ENCODE measurements at places on chromosomes 2 and 18.

- peak; percentile 38 for DNase-seq
Measured at GRCh38 chr2:231482806-231483391, 18.6 kb upstream of the NCL start.

DNA sequence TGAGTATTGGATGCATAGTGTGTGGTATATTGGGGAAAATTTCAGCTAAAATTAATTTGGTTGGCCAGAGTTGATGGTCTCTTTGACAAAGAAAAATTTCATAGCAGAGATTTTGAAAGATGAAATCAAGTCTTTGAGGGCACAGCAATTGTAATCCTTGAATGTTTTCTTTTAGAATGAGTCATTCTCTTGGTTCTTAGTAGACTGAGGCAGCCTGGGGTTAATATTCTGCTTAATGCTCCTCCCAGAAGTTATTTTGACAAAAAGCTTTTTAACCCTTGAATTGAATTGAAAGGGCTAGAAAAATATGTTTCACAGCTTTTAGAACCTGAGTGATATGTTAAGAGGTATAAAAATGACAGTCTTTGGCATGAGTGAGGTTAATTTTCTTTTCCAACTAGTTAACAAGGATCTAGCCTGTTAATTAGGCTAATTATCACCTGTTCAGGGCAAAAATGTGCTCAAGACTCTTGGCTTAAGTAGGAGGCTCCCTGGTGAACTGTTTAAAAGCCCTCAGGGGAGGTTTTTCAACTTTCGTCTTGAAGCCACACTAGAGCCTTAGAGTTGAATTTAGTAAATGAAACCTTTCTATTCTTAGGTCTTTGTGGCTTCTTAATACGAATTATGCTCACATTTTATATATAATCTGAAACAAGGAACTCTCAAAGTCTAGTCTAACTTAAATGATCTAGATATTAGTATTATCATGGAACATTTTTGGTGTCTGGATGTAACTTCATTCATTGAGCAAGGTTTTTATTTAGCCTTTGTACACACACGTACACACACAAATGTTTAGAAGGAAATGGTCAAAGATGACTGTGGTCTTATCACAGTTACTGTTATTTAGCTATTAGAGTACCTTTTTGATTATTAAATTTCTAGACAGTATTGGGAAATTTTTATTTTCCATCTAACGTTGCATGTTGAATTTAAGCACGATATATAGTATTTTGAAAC, 272.5 kb downstream of the ZNF407 start:
- no peak for DNase-seq

DNA sequence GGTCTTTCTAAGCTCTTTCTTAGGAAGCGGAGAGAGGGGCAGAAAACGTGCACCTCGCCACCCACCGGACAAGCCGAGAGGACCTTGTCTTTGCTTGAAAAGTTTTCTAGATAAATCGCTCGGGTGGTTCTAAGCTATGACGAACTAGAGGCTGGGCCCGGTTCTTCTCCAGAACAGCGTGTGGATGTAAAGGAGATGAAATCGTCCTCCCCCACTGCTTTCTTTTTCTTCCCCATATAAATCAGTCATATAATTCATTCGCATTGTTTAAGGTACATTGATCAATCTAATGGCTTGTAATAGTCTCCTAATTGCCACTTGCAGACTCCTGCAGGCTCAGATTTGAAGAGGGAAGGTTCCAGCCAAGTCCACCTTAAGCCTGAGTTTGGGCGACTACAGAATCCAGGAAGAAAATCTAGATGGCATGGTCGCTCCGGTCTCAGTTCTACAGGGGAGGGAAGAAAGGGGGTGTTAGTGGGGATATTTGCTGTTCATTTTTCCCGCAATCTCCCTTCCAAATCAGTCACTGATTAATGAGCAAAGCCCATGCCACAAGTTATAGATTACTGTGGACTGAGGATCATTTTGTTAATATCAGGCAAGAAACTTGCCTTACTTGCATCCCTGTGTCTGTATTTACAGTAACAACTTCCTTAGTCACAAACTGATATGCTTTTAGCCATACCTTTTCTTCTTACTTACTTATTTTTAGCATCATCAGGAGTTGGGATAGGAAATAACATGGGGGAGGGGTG, 5.6 kb upstream of the SP9 start:
- DNase-seq = no peak

GRCh38 chr2:1937066-1937465, 192.8 kb upstream of the PXDN start:
- no peak for DNase-seq

DNA sequence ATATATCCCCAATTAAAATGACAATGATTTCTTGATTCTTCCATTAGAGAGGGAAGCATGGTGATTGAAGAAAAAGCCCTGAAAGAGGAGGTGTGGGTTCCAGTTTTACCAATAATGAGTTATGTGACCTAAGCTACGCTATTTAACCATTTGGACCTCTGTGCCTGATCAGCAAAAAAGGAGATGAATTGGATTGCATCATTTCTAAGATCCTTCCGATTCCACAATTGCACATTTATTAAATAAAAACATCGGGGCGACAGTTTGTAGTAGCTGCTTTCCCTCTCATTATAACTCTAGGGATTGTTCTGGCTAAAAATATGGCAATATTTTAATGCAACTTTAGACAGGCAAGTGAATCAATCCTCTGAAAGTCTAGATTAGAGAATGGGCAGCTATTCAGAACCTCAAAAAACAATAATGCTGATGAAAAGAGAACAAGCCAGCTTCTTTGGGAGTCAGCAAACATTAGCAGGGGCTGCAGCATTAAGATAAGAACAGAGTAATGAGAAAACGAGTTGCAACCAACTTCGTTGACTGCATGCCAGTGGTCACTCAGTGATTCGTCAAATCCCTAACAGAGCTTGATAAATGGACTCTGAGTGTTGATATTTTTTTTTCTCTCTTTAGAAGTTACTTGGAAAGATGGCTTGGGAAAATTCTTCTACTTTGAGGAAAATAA, 301.2 kb downstream of the AGPS start:
- no peak for DNase-seq

DNA sequence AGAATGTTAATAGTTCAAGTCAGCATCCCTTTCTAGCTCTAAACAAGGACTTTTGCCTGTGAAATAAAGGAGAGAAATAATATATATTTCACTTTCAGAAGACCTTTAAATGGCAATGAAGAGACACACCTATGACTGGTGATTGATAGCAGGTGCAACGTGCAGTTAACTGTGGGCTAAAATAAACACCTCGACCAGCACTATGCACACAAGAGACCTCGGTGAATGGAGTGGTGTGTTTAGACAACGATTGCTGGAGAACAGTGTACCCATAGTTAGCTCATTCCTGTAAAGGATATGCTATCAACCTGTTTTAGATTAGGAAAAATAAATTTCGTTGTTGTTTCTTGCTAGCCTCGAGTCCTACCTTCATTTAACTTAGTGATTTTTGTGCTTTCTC, 143.4 kb downstream of the NR4A2 start:
- no peak for DNase-seq

- DNase-seq = no peak
Measured at GRCh38 chr2:129812071-129812470, 167.4 kb upstream of the RAB6C start.

DNA sequence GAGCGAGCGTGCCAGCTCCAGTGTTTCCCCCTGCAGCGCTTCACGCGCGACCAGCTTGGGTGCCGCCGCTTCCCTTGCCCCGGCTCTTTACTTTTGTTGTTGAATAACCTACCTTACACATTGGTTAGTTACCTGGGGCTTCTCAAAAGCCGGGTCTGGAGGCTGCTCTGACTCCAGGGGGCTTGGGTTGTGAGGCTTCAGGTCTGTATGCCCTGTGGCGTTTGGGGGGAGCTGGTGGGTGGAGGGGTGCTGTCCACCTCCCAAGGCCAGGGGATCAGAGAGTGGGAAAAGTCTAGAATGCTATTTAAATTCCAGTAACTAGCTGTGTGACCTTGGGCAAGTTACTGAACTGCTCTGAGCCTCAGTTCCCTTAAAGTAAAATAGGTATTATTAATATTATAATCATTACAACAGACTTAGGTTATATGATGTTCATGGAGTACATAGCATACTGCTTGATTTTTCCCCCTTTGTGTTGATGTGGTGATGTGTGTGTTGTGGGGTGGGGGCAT, 770 bp downstream of the LYPD6B start:
- DNase-seq = no peak

DNA sequence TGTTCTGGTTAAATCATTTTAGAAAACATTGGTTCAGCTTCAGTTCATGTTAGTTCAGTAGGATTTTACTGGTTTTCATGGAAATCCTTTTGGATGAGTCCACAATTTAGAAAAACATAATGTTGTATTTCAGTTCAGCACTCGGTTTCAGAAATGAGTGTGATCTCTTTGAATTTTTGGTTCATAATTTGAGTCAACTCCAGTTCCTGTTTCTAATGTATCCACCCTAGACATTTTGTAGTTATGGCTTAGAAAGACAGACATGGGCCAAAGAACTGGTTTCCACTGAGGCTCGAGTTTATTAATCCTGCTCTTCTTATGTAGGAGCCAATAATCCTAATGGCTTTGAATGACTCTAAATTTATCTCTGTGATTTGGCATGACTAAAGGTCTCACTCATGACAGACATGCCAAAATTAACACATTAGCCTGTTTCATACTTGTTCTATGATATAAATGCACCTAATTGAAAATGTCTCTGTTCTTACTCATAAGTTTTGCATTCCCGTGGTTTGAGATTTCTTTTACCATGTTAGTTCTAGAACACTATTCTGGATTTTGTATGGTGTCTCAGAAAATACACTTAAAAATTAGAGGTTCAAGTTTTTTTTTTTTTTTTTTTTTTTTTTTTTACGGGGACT, 82.3 kb upstream of the SPRED2 start:
- DNase-seq = no peak

- no peak for DNase-seq
Measured at GRCh38 chr18:75132098-75132870, 76.7 kb downstream of the PTGR3 start.

- no peak for DNase-seq
Measured at GRCh38 chr18:23383494-23383893, 69.6 kb upstream of the RIOK3 start.

GRCh38 chr2:181924336-181924735, 32.8 kb downstream of the ITPRID2 start:
- no peak for DNase-seq

- no peak for DNase-seq
Measured at GRCh38 chr2:237670641-237671040, 43.3 kb downstream of the LRRFIP1 start.

GRCh38 chr2:191280290-191280689, 35.1 kb downstream of the MYO1B start:
- no peak for DNase-seq

- peak; percentile 1 for DNase-seq
Measured at GRCh38 chr18:65938592-65939372, 188.0 kb downstream of the CDH7 start.

DNA sequence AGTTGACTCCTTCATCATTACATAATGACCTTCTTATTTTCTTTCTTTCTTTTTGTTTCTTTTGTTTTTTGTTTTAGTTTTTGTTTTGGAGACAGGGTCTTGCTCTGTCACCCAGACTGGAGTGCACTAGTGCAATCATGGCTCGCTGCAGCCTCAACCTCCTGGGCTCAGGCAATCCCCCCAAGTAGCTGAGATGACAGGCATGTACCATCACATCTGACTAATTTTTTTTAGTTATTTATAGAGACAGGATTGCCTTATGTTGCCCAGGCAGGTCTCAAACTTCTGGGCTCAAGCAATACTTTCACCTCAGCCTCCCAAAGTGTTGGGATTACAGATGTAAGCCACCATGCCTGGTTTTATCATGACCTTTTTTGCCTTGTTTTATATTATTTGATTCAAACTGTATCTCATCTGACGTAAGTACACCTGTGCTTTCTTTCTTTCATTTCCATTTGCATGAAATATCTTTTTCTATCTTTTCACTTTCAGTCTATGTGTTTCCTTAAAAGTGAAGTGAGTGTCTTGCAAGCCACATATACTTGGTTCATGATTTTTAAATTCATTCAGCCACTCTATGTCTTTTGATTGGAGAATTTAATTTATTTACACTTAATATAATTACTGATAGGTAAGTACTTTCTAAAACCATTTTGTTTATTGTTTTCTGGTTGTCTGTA, 39.1 kb downstream of the SP100 start:
- DNase-seq = no peak

DNA sequence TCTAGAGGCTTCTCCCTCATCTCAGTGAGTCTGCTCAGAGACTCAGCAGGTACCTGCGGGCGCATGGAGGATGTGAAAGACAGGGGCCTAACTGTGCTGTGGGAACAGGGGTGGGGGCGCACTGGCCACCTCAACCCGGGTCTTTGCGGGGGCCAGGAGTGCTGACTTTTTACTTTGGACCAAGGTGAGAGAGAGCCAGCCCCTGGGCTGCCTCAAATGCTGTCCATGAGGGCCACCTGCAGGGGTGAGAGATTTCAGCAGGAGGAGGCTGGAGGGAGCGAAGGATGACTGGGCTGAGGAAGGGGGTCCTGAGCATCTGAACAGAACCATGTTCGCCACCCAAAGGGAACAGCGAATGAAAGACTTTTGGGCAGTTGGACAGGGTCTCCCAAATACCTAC, 129.4 kb downstream of the TNS1 start:
- no peak for DNase-seq

GRCh38 chr2:198308368-198308767, 504.0 kb downstream of the PLCL1 start:
- no peak for DNase-seq

DNA sequence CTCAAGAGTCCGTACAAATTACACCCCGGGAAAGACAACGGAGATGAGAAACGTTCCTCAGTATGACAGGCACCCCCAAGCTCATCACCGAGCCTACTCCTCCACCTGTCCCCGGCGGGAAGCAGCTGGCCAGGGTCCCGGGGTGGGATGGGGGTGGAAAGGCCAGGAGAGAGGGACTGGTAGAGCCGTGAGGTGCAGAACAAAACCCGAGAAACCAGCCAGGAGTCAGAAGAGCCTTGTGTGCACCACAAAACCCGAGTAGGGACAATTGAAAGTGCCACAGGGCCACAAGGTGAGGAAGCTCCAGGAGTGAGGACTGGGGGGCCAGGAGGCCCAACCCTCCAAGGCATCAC, 75.5 kb upstream of the SALL3 start:
- no peak for DNase-seq

DNA sequence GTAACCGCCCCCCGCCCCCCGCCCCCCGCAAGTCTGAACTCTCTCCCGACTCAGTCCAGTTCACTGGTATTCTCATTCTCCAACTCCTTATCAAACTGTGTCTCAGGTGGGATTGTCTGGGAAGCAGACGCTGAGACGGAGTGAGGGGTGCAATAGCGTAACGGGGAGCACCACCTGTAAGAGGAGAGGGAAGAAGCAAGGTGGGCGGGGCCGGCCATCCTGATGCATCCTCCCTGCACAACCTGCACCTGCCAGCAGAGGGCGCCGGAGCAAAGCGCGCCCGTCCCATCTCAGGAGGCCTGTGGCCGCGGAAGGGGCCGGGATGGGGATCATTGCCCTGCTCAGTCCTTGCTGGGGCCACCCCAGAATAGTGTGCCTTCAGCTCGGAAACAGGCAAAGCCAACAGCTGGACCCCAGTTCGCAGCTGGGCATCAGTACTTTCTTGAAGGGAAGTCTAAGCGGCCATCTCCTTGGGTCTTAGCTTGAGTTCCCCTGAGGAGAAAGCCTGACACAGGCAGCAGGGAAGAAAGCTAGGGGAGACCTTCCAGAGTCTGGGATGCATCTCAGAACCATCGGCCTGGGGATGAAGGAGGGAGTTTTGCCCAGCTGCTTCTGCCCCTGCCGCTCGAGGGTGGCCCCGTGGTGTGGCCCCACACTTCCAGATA, 208.0 kb downstream of the TFCP2L1 start:
- peak; percentile 35 for DNase-seq
